Cerebellar nuclear complex (tissue), 1 donor: ENCODE measurements at places on chromosomes 6 and 20.

DNA sequence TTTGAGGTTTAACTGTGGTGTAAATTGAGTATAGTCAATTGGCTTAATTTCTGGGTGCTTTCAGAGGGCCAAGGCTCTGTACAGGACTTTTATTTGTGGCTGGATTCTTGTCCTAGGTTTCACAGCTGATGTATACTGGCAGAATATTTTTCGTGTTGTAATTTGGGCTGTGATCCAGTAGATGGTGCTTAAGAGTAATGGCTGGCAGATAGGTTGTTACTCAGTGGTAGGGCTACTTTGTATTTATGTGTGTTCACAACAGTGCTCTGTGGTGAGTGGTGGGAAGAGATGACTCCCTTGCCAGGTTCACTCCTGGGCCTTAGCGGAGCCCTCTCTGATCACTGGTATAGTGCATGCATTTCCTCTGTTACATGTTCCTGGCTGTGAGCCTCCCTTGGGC, 34.5 kb upstream of the FERMT1 start:
- DNase-seq = no peak

- no peak for DNase-seq
Observed at GRCh38 chr6:30364591-30364990, 19.6 kb downstream of the RPP21 start.

DNA sequence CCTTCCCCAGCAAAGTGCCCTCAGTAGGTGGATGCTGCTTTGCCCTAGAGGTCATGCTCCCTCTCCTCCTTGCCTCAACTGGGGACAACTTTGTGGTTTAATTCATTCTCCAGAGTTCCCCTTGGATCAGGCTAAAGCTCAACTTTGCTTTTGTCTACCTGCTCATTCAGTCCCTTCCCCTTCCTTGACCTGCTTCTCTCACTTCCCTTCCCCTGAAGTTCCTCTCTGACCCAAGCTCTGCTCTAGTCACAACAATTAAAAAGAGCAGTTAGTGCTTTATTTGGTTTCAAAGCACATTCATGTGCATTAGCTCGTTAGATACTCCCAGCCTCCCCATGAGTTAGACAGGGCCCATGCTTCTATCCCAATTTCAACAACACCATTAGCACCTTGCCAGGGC, 71.3 kb downstream of the DZANK1 start:
- no peak for DNase-seq

DNA sequence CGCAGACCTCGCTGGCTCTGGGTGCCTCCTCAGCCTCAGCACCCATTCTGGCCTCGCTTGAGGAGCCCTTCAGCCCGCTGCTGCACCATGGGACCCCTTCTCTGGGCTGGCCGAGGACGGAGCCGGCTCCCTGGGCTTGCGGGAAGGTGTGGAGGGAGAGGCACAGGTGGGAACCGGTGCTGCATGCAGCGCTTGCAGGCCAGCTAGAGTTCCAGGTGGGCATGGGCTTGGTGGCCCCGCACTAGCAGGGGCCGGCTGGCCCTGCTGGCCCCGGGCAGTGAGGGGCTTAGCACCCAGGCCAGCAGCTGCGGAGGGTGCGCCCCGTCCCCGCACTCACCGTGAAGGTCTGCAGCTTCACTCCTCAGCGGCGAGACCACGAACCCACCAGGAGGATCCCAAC, 30.4 kb downstream of the DEFB114 start:
- DNase-seq = no peak

GRCh38 chr20:14989535-14990290, 652.3 kb upstream of the FLRT3 start:
- DNase-seq = no peak

DNA sequence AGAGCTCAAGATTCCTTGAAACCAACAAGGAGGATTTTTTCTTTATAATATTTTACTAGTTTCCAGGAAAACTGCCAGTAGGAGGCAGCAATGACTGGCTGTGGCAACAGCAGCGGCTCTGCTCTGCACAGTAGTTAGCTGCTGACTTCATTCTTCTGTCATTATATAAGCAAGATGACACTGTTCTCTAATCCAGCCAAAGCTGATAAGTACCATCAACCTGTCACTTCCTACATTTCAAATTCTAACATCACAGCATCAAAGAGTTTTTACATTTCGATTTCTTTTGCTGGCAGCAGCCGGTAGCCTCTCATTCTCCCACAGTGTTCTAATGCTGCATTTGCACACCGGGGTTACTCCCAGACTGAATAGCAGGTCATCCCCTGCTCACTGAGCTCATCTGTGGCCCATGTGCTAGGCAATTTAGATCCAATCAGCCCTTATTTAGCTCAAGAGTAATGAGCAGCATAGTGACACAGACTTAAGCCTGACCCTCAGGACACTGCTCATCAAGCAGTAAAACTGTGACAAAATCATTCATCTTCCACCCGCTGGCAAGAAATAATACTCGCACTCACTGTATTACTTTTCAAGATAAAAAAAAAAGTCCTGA, 67.8 kb downstream of the MMS22L start:
- no peak for DNase-seq

DNA sequence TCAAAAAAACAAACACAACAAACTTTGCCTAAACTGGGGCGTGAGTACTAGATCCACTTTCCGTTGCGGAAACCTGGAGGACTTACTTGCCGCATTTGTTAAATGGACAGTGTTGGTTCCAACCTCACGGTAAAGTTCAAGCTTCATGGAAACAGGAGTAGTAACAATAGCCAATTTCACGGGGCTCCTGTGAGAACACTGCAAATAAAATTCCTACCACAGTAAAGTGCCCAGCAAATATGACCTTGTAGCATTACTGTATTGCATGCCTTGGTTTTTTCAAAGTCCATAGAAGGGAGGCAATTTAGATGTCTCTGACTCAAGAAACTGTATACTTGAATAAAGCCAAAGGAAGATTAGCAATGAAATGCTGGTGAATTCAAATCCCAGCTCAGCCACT, 3.6 kb upstream of the CYP24A1 start:
- no peak for DNase-seq

DNA sequence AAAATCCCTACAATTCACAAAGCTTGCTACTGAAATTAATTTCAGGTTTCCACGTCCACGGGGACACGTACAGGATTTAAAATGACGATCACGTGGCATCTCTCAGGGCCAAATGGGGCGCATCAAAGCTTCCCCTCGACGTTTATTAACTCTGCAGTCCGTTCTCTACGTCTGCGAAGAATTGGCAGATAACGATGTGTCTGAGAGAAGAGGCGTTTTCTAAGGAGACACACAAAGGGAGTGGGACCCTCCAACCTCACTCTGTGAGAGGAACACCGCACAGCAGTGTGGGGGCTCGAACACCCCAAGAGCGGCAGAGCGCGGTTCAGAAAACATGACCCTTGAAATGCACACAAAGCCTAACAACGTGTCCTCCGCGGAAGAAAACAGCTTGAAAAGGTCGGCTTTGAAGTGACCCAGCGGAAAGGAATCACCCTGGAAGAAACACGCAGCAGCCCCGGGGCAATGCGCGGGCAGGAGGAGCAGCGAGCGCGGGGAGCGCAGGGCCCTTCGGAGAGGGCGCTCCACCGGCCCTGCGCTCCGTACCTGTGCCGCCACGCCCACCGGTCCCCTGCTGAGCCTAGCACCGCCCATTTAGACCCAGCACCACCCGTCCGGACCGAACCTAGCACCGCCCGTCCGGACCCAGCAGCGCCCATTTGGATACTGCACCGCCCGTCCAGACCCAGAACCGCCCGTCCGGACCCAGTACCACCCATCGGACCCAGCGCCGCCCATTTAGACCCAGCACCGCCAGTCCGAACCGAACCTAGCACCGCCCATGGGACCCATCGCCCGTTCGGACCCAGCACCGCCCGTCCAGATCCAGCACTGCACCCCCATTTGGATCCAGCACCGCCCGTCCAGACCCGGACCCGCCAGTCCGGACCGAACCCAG, 1.1 kb upstream of the AFDN start:
- DNase-seq = no peak

GRCh38 chr6:12324099-12324498, 33.9 kb downstream of the EDN1 start:
- DNase-seq = no peak

DNA sequence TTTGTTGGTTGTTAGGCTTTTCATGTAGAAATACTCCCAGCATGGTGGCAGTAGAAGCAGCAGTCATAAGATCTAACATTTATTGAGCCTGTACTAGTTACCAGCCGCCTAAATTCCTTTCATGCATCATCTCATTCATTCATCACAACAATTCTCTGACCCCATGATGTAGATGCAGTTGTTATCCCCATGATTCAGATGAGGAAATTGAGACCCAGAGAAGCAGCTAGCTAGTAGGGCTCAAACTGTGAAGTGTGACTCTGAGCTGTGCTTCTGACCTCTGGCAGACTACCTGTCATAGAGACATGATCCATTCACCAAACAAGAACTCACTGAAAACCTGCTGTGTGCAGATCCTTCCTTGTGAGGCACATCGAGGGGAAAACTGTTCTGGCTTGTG, 16.9 kb downstream of the RREB1 start:
- DNase-seq = no peak

DNA sequence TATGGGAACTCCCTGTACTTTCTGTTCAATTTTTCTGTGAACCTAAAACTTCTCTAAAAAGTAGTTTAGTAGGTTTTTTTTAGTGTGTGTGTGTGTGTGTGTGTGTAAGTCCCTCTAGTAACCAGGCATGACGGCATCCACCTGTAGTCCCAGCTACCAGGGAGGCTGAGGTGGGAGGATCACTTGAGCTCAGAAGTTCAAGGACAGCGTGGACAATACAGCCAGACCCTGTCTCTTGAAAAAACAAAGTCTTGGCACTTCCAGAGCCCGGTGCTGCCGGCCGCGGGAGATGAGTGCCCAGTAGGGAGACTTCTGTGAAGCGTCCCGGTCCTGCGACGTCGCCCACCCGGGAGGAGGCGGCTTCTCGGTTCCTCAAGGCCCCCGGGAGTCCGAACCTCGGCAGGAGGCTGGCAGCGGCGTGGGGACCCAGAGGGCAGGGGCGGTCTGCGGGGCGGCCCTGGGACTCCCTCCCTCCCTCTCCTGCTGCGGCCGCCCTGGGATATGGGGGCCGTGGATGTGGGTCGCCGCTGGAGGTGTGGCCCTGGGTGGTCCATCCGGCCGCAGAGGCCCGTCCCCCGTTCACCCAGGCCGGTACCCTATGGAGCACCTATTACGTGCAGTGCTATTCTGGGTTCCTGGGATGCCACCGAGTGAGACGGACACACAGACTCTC, 78.0 kb upstream of the SIRPG start:
- DNase-seq = no peak

GRCh38 chr6:138345565-138346285, 32.0 kb upstream of the SMIM28 start:
- no peak for DNase-seq

DNA sequence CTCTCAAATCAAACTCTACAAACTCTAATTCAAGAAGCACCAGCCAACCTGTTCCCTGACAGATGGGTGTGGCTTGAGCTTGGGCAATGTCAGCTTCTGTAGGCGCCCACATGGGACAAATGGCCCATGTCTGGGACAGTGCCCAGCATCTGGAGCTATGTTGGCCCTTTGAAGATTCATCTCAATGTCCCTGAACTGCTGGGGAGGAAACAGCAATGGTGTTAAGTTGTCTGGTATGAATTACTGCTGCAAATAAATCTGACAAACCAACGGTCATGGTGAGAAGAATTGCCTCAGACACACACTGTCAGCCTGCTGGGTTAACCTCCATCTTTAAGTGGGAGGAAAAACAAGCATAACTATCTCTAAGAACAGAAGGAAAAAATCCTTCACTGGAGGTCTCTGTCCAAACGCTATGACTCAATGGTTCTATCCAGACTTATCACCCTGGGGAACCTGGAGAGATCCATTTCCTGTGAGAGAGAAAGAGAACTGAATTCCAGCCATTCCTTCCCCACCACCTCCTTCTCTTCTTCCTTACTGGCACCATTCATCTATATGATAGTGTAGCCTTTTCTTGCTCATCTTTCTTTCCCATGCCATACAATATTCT, 274.9 kb downstream of the CDH26 start:
- DNase-seq = no peak

- DNase-seq = no peak
Observed at GRCh38 chr6:83127258-83127657, 59.8 kb downstream of the DOP1A start.

DNA sequence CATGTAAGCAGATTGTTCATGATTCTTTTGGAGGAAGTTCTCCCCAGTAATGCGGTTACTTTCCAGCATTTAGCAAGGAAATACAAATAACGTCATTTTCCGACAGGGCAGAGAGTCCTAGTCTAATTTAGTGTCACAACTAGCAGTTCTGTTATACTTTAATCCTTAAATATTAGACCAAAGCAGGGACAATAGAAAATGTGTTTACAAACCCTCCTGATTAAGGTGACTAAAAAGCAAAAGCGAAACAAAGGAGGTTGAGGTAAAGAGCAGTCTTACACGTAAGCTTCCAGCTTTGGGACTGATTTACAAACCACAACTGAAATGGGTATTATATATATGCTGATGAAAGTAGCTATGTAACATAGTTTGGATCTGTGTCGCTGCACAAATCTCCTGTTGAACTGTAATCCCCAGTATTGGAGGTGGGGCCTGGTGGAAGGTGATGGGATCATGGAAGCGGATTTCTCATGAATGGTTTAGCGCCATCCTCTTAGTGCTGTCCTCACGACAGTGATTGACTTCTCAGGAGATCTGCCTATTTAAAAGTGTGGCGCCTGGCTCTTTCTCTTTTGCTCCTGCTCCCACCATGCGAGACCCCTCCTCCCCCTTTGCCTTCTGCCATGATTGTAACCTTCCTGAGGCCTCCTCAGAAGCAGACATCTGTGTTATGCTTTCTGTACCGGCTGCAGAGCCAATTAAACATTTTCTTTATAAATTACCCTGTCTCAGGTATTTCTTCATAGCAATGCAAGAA, 81.9 kb downstream of the PLCB1 start:
- DNase-seq = no peak

DNA sequence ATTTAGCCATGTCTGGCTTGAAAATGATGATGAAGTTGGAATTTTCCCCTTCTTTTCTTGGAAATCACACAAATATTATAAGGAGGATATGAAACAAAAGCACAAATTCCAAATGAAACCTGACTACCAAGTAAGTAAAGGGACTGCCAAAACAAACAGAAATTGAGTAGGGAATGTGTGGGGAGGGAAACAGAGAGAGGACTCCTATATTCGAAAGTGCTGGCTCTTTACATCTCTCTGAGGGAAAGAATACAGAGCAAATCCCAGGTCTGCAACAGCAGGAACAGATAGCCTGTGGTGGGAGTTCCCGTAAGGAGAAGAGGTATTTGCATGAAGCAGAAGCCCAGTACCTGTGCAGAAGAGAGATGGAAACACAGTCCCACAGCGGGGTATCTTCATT, 583.7 kb downstream of the EPM2A start:
- no peak for DNase-seq

DNA sequence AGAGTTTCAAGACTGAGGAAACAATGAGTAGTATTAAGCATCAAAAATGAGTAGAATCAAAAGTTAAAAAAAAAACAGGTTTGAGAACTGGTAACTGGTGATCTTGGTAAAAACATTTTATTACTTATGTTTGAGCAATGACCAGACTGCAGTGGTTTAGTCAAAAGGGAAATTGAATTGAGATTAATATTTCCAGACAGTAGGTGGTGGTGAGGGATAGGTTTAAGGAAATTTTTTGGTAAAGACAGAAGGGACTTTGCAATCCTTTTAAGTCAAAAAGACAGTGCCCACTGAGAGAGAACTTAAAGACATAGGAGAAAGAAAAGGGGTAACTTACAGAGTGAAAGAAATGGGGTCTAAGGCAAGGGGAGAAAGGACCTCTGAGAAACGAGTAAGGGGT, 156.9 kb downstream of the ASCC3 start:
- no peak for DNase-seq

GRCh38 chr6:7543789-7544424, 2.4 kb downstream of the DSP start:
- no peak for DNase-seq

- DNase-seq = no peak
Observed at GRCh38 chr6:119535332-119535731, 185.8 kb upstream of the MAN1A1 start.

GRCh38 chr20:13297147-13297899, 76.2 kb downstream of the ISM1 start:
- DNase-seq = no peak
